ENCODE measurements at places on chromosomes 7 and 10.

DNA sequence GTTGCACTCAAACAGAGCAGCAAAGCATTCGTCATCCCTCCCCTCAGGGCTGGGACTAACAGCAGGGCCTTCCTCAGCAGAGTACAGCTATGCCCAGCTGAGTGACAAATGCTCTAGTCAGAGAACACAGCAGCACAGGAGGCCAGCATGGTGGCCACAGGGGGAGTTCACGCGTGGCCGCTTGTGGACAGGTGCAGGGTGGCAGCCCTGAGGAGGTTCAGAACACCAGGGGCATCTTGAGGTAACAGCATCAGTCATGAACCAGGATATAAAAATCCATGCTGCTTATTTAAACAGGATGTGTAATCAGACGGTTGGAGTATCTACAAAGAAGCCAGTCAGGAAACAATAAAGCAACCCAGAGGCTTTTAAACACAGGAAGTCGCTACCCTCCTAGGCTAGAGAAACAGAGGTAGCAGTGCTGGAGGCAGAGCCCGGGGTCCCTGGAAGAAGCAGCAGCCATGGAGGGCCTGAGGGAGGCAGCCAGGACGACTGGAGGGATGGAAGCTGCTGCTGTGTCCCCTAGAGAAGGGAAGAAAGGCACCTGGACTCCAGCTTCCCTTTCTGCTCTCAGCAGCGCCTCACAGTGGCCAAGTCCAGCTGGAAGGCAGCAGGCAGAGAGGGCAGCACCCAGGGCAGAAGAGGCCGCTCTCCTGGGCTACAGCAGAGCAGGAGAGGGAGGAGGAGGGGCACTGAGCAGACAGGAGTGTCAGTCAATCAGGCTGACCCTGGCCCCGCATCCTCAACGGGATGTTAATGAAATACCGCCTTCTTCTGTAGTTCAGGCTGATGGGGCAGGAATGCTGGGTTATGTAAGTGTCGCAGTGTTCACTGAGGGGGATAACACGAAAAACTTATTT is 70.8 kb upstream of the UCN3 start:
- no peak for DNase-seq

- DNase-seq: no peak
Measured at GRCh38 chr10:111209692-111210091, 132.9 kb downstream of the ADRA2A start.

GRCh38 chr10:73759512-73760115 is 15.4 kb downstream of the SEC24C start:
- no peak for DNase-seq

GRCh38 chr7:20963556-20964280 is 177.0 kb upstream of the SP8 start:
- DNase-seq: no peak

- no peak for DNase-seq
Measured at GRCh38 chr7:106465704-106466468, 181.1 kb upstream of the NAMPT start.

DNA sequence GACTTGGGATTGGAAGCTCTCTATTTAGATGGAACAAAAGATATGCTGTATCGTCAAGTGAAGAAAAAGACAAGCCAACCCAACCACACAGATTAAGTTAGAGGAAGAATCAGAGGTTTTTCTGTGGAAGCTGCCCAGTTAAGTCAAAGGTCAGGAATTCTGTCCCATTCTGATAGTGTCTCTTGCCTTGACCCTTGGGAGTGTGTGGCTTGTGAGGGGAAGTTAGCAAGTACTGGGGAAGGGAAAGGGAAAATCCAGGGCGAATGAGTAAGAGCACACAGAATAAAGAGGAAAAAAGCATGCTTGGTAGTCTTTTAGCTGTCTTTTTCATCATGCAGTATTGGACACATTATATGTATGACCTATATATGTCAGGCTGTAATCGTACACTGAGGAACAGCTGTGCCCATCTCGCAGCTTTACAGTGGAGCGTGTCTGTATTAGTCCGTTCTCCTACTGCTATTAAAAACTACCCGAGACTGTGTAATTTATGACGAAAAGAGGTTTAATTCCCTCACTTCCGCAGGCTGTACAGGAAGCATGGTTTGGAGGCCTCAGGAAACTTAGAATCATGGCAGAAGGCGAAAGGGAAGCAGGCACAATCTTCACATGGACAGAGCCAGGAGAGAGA is 197.2 kb downstream of the GALNT17 start:
- DNase-seq: no peak

GRCh38 chr10:76211691-76212090 is 780.3 kb downstream of the LRMDA start:
- DNase-seq: no peak

DNA sequence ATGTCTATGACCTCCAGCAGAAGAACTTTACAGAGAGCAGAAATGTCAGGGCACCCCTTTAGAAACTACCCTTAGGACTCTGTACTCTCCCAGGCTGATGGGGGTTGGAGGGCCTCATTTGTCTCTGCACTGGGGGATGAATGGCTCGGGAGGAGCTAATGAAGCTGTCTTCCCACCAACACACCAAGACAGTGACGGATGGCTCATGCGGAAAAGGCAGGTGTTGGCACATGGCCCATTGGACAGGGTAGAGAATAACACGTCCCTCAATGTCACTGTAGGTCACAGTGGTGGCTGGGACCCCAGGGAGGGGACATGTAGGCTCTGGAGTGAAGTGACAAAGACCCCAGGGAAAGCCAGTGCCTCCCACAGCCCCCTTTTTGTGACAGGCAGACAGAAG is 64.0 kb upstream of the PCBD1 start:
- no peak for DNase-seq

GRCh38 chr10:118472415-118473304 is 122.8 kb downstream of the PRLHR start:
- no peak for DNase-seq

- no peak for DNase-seq
Measured at GRCh38 chr10:114206902-114207301, 27.7 kb downstream of the TDRD1 start.

- DNase-seq: no peak
Measured at GRCh38 chr10:5890452-5890915, 441 bp downstream of the FBH1 start.

DNA sequence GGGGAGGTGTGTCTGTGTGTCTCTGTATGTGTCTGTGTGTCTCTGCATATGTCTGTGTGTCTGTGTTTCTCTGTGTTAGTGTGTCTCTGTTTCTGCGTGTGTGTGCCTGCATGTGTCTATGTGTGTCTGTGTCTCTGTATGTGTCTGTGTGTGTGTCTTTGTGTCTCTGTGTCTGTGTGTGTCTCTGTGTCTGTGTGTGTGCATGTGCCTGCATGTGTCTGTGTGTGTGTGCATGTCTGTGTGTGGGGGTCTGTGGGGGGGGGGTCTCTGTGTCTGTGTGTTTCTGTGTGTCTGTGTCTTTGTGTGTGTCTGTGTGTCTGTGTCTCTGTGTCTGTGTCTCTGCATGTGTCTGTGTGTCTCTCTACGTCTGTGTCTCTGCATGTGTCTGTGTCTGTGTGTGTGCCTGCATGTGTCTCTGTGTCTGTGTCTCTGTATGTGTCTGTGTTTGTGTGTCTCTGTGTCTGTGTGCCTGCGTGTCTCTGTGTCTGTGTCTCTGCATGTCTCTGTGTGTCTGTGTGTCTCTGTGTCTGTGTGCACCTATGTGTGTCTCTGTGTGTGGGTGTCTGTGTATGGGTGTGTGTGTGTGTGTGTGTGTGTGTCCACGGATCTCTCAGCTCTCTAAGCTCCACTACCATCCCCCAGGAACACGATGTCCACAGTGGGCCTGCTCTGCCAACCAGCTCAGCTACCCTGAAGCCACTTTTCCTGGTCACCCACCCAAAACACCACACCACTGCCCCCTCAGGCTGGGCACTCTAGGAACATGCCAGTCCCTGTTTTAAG is 41.7 kb downstream of the RASGEF1A start:
- no peak for DNase-seq

DNA sequence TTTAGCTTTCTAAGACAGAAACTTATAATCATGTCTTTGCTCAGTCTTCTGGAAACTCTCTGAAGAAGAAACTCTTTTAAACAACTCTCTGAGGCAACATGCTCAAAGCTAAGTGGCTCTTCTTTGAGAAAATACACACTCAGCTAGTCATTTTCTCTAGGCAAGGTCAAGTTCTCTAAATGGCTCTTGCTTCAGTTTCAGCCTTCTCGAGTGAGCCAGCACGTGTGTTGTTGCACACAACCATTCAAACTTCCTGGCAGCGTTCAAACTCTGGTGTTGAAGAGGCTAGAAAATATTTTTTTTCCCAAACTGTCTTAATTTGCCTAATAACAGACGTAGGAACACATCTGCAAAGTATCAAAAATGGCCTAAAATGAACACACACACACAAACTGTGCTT is 129.1 kb downstream of the THSD7A start:
- no peak for DNase-seq

DNA sequence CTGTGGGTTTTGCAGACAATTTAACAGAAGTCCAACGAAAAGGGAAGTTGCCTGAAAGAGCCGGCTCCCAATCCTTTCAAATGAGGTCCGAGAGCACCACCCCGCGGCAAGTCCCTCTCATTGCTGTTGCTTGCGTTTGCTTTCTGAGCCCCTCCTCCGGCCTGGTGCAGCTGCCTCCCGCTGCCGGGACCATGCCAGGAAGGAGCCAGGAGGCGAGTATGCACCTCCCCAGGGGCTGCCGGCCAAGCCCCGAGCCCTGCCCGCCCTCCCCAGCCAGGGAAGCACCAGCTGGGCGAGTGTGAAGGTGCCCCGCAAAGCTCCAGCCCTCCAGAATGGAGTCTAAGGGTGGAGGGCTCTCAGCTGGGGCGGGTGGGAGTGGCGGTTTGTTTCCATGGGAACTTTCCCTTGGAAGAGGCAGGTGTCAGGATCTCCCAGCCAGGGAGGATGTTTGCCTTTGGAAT is 25.8 kb upstream of the PPP2R2D start:
- no peak for DNase-seq

GRCh38 chr10:83978681-83979383 is 160.5 kb upstream of the GHITM start:
- no peak for DNase-seq

DNA sequence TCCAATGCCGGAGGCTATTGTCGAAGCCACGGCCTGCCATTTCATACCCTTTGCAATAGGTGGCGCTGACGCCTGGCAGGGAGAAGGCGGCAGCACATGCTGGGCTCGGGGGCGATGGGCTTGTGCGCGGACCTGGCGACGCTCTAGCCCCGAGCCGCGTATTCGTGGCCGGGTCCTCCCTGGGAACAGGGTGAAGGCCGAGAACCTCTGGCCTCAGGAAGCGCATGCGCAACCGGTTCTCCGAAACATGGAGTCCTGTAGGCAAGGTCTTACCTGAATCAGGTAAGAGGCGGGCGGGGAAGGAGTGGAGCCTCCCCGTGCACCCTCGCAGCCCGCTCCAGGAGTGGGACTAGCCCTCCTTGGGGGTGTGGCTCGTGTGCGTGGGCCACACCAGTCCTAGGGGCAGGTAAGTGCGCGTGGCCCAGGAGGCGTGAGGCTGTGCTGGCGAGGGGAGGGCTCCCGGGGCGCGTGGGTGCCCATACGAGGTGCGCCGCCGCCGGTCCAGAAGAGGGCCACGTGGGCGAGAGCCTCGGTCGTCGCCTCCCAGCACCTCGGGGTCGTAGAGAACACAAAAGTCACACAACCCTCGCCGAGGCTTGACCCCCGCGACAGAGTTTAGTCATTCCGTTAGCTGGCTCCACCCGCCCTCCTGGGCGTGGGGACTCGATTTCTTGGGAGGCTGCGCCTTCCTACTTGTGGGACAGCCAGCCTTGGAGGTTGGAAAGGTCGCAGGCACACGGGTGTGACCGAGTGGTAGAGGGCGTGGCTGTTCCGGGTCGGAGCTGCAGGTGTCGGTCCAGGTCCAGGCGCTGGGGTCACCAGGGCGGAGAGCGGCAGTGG is 5.6 kb upstream of the MEST start:
- DNase-seq: no peak

GRCh38 chr10:19048489-19048888 is at the start of gene MALRD1:
Gene MALRD1 (plus strand): TSS chr10:19048801. CDS start chr10:19048939, 138 bp downstream.
- DNase-seq: no peak

DNA sequence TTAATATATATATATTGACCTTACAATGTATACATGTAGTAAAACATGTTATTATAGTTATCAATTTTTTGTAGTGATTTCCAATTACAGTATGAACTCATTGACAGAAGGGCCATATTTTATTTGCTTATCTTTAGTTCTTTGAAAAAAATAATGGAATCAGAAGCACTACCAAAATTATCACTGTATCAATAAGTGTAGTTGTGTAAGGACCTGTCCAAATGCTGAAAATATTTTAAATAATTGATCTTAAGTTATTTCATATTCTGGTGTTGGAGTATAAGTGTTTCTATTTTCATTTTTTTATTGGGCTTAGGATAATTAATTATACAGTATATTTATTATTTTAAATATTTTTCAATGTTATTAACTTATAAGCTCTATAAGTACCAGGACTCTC is 8.5 kb upstream of the DGKB start:
- no peak for DNase-seq

- DNase-seq: no peak
Measured at GRCh38 chr7:143979359-143979758, 20.8 kb upstream of the OR6B1 start.

DNA sequence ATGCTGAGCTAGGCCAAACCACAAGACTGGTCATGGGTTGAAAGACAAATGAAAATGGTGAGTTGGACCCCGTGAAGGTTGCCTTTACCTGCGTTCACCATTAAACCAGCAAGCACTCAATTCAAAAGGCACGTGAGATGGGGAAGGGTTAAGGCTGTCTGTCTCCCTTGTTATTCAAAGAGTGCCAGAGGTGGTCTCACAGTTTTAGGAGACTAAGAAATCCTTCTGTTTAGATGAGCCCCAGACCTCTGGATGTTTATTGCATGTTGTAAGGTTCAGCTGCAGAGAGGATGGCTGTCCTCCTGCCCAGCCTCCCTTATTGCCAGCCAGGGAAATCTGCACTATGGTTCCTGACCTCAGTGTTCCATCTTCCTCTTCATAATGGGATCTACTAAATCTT is 498.0 kb upstream of the CELF2 start:
- DNase-seq: no peak

- no peak for DNase-seq
Measured at GRCh38 chr10:5346881-5347280, 17.9 kb upstream of the UCN3 start.

DNA sequence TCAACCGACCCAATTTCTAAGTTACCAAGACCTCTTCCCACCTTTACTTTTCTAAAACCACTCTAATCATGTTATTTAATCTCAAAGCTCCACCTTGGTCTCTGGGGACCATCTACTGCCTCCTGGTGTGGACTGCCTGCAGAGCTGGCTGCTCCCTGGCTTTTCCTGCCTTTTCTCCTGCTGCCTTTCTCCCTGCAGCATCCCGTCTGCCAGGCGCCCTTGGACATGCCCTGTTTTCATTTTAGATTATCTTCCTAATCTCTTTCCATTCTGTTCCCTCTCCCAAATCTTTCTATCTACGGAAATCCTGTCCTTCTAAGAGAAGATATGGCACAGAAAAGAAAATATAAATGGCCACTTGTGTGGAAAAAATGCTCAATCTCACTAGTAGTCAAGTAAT is 23.1 kb downstream of the TCAF1 start:
- no peak for DNase-seq

All from GM12878 (cell line).